HEK293T (cell line): ENCODE measurements at places on chromosomes 4 and X.

DNA sequence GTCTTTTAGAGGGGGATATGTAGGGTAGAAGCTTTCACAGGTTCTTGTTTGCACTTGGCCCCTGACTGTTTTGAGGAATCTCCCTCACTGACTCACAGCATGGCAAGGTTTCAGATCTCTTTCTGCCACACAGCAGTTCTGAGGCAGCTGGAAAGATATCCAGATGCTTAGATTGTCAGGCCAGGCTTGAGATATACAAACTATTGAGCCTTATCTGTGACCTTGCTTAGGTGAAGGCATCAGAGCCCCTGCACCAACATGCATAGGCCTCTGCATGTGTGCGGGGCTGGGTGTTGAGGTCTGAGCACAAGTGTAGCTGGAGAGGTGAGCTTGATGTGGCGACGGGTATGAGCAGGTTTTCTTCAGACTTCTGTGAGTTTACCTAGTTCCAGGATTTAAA is 80.9 kb upstream of the MSANTD1 start:
- no peak for DNase-seq

DNA sequence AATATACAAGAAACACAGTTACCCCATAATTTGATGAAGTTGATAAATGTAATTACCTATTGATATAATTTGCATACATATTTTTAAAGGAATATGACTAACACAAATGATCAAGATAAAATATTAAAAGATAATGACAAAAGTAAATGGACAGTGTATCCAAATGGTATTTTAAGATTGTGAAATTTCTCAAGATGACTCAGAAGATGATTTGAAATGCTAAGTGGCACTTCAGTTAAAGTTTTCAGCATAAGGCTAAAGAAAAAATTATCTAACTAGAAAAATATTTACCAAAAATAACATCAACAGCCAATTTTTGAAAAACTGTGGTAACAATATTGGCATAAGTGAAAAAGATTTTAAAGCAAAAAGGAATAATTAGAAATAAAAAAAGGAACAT is 248.4 kb upstream of the NDST4 start:
- DNase-seq: no peak

DNA sequence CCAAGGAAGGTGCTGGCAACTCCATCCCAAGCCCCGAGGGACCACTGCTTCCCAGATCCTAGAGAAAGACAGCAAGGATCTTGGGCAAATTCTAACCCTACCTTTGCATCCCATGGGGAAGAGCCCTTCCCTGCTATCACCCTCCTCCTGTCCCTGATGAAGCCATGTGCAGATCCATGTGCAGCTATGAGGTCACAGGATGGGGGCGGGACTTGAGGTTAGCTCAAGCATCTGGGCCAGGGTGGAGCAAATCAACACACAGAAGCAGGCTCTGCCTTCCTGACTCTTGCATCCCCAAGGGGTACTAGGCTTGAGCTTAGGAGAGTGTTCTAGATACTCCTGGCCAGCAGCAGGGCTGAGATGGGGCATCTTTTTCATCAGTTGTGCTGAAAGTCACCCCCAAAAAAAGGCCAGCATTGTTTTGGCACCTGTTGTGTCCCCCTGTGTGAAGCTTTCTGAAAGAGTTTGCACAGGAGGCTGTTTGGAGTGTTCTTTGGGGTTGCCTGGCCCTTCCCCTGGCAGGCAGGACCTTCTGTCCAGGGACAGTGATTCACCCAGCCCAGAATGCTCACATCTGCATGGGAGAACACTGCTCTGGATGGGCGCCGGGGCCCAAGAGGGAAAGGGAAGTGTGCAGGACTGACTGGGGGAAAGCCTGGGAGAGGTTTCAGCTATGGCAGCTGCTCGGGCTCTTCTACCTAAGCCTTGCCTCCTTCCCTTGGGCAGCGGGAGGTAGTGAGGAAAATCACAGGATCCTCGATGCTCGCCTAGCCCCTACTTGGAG is 50.8 kb downstream of the PRPS1 start:
- no peak for DNase-seq

DNA sequence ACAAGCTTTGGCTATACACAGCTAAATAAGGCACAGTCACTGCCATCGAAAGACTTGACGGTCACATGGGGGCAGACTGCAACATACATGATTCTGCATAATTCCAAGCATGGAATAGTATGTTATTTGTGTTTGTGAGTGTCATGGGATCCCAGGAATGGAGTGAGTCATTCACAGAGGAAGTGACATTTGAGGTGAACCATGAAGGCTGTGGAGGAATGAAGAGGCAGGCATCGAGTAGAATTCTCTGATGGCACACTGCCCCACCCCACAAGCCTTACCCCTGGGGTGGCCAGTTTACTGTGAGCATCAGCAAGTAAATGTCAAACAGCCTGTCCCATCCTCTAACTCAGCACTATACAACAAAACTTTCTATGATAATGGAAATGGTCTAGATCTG is 619.7 kb downstream of the MID1IP1 start:
- DNase-seq: no peak

GRCh38 chr4:70151271-70151670 is 2.8 kb upstream of the PRR27 start:
- no peak for DNase-seq

DNA sequence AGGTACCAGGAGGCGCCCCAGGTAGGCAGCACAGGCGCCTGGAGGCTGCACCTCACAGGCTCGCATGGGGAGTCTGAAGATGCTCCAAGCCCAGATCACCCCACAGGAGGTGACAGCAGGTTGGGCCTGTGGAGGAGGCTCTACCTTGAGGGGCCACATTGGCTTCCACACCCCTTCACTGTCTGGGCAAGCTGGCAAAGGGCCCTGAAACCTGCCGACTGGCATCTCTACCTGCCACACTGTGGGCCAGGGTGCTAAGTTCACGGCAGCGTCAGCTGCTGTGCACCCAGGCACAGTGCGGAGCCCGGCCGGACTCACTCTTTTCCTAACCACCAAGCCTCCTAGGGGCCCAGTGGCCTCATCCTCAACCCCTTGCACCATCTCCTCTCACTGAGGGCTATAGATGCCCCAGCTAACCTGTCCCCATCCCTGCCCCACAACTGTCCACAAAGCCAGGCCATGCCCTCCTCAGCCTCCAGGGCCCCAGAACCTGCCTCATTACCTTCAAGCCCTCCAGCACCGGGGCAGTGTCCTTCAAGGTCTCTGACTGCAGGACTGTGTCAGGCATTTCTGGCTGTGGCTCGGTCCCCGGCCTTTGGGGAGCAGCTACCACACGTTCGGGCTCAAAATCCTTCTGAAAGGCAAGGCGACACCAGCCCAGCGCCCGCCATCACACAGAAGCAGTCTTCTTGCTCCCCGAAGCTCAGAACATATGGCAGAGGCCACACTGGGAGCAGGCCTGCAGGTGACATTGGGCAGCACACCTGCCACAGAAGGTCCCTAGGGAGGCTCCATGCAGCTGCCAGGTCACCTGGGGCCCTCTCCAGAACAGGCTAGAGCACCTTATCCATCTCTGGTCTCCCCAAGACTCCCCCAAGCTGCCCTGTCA is 28.8 kb downstream of the FGFR3 start:
- no peak for DNase-seq

- no peak for DNase-seq
Observed at GRCh38 chr4:33831442-33832066, 2412.8 kb downstream of the ARAP2 start.

DNA sequence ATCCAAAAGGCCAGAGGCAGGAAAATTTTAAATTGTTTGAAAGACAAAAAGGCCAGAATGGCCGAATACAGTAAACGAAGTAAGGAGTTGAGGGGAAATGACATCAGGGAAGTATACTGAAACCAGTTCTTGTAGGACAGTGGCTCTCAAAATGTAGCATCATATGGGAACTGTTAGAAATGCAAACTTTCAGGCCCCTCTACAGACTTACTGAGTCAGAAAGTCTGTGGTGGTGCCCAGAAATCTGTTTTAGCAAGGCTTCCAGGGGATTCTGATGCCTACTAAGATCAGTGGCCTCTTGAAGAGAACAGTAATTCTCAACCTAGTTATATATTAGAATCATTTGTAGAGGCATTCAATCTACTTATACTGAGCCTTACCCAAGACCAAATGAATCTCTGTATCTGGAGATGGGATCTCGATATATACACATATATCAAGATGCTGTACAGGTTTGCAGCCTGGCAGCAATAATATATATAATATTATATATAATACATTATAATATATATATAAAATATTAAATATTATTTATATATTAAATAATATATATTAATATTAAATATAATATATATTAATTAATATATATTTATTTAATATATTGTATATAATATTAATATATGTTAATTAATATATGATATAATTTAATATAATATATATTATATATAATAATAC is 39.7 kb downstream of the ADAMTS3 start:
- no peak for DNase-seq

GRCh38 chrX:47706575-47706974 is 47.6 kb upstream of the UXT start:
- no peak for DNase-seq

DNA sequence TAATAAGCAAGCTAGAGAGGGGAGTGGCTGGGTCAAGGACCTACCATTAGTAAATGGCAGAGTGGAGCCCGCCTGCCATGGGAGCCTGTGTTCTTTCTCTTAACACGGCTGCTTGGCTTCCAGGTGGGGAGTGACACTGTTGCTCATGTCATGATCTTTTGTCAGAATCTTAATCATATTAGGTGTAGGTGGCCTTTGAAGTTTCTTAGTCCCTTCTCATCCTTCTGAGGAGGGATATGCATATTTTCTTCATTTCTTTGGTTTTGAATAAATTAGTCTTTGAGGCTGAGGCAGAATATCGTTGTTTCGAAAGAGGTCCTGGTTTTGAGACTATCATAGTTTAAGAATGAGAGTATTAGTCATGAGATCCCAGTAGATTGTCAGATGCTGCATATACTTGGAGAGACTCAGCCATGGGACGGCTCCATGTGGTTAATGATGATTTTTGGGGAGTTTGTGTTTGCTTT is 28.9 kb downstream of the SNX25 start:
- DNase-seq: no peak

- no peak for DNase-seq
Observed at GRCh38 chrX:57380026-57380796, 93.7 kb downstream of the FAAH2 start.

DNA sequence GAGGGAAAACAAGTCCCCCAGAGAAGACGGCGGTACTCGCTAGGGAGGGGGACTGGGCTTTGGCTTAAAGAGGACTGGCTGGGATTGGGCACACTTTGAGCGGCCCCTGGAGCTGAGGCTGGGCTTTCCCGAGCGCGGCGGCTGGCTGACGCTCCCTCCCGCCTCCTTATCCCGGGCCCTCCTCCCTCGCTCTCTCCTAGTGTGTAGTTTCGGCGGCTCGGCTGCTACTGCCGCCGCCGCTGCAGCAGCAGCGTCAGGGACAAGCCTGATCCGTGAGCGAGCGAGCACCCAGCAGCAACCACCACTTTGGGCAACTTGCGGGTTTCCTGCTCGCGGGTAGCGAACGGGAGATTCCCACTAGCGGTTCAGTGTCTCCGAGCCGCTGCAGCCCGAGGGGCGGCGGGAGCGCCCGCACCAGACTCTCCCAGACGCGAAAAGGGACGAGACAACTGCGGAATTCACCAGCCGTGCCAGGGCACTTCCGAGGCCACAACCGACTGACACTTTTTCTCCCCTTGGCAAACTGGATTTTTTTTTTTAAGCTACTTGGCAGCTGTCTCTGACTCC is 632 bp upstream of the PCDH7 start:
- DNase-seq: peak; percentile 26

DNA sequence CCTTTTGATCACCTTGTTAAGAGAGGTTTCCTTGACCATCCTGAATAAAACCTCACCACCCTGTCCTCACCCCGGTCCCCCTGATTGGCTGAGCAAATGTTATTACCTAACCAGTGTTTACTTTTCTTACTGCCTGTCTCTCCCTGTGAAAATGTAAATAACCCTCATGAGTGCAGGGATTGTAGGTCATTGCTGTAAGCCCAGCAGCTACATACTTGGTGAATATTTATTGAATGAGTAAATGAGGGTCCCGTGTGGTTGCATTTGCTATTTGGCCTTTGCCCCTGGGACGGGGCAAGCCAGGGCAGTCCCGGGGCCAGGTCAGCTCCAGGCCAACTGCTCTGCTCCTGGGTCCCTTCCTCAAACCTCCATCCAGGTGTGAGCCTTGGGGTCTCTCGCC is 55.5 kb upstream of the CLCN4 start:
- DNase-seq: no peak

DNA sequence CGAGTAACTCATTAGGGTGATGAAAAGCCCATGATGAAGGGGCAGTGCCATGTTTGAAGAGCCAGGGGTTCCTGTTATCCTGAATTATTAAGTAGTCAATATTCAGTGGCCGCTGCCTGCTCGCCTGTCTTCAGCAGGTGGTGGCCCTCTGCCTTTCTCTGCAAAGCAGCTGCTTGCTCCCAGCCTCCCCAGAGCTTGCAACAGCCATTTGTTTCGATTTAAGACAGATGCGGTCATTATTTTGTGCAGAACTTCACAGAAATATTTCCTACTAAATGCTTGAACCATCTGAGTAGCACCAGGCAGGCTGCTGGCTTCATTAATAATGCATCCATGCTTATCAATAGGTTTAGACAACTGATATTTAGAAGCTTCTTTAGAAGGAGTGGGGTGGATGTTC is 104.3 kb upstream of the TTC29 start:
- DNase-seq: no peak

DNA sequence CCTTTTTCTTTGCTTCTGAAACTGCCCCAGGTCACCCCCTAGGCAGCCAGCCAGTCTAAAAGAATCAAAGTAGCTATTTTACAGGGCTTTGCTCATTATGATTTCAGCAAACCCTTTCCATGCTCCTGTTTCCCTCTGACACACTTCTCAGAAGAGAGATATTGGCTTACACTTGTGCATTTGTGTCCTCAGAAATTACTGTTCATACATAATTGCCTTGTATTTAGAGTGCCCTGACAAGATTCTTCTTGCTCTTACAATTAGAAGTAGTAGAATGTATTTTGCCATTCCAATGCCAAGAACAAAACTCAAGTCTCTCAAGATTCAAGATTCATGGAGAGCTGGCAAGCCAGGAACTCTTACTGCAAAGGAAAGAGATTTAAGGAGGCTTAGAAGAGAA is 531.0 kb upstream of the ZFP42 start:
- no peak for DNase-seq

GRCh38 chrX:139388254-139388653 is 142.3 kb upstream of the F9 start:
- DNase-seq: no peak

- DNase-seq: no peak
Observed at GRCh38 chr4:80459918-80460473, 124.5 kb downstream of the CFAP299 start.
